Activated T-helper 2 cell treated with anti-CD3 and anti-CD28 coated beads, Interferon-gamma antibody, Interleukin-2, Interleukin-4, amounts not matched to agents 10 μg/mL and 5 μg/mL and 100 μg/mL, durations not matched to agents 14 hours and 24 hours and 36 hours (primary cell): ENCODE measurements at places on chromosomes 3 and 15.

DNA sequence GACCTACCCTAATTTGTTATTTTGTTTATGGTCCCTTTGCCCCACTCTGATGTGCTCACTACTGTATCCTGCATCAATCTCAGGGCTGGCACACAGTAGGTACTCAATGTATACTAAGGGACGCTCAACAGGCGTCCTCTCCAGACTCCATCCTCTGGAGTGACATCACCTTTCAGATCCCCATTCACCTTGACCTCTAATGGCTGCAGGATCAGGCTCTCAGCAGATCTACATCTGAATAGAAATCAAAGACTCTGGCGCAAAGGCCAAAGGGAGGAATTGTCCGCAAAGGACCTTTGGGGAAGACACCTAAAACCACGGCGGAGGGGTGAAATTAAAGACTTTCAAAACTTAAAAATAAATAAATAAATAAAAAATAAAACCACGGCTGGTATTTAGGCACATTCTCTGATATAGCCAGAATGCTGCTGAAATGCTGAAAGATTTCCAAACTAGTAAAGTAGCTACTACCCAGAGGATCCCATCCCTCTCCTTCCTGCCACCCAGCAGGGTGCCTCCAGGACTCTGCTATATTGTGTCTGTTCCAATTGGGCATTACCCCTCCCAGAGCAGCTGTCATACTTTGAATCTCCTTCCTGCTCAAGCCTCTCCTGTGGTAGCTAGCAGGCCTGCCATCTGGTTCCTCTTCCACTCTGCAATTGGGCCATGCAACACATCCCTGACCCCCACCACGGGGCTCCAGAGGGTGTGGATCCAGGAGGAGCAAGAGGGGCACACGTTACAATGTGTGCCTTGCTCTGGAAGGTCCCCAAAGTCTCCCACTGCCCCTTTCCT is 6.1 kb downstream of the SHF start:
- H3K4me1 ChIP-seq: peaks cover 27% of the 10 kb centered on the region
- H3K4me3 ChIP-seq: no peak overlapping the region
- H3K36me3 ChIP-seq: peaks cover 6% of the 10 kb centered on the region
- peaks cover under 1% of the 10 kb centered on the region for H3K27me3 ChIP-seq
- H3K27ac ChIP-seq: no peak overlapping the region

GRCh38 chr3:68874551-68875348 is 57.6 kb downstream of the TAFA4 start:
- DNase-seq: no peak
- no peaks in the 10 kb centered on the region for H3K36me3 ChIP-seq
- no peak overlapping the region for H3K4me3 ChIP-seq
- H3K27ac ChIP-seq: no peak overlapping the region

DNA sequence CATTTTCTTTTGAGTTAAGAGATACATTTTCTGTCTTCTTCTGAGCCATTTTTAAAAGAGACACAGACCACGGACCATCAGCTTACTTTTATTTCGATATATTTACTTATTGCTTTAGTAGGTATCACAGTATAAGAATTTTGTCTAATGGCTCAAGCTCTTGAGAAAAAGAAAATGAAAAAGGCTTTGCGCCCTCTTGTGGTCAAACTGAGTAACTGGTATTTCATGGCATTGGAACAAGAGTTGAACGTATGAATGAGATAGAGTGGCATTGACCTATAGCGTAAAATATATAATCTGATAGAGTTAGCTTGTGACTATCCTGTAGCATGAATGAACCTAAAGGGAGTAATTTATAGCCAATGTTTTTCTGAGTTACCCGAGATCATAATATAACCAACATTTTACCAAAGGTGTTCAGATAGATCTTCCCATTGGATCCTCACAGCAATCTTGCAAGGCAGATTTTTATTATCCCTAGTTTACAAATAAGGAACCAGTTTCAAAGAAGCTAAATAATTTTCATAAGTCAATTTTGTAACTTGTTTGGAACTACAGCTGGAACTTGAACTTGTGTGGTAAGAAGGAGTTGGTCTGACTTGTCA is 154.6 kb downstream of the POLR2M start:
- H3K27me3 ChIP-seq: peaks cover 46% of the 10 kb centered on the region
- DNase-seq: no peak
- no peak overlapping the region for H3K4me3 ChIP-seq
- H3K27ac ChIP-seq: no peak overlapping the region

GRCh38 chr3:136186846-136187245 is 9.3 kb downstream of the MSL2 start:
- H3K27ac ChIP-seq: no peak overlapping the region
- peaks cover 49% of the 10 kb centered on the region for H3K36me3 ChIP-seq
- no peak for DNase-seq
- no peak overlapping the region for H3K4me3 ChIP-seq

DNA sequence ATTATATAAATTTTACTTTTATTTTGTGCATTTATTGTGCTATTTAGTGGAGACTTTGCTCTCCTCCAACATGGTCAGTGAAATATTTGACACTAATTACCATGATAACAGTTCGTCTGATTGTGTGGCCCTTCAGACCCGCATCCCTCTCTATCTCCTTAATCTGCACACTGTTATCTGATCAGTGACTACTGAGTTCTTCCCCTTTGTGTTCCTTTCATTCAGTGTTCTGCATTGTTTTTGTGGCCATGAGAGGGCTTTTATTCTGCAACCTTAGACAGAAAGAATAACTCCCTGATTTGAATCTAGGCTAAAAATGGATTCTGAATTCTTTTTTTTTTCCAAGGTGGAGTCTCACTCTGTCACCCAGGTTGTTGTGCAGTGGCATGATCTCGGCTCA is 11.9 kb upstream of the FMN1 start:
- H3K27ac ChIP-seq: no peak overlapping the region
- no peak overlapping the region for H3K4me3 ChIP-seq
- no peaks in the 10 kb centered on the region for H3K36me3 ChIP-seq
- peaks cover 32% of the 10 kb centered on the region for H3K4me1 ChIP-seq

DNA sequence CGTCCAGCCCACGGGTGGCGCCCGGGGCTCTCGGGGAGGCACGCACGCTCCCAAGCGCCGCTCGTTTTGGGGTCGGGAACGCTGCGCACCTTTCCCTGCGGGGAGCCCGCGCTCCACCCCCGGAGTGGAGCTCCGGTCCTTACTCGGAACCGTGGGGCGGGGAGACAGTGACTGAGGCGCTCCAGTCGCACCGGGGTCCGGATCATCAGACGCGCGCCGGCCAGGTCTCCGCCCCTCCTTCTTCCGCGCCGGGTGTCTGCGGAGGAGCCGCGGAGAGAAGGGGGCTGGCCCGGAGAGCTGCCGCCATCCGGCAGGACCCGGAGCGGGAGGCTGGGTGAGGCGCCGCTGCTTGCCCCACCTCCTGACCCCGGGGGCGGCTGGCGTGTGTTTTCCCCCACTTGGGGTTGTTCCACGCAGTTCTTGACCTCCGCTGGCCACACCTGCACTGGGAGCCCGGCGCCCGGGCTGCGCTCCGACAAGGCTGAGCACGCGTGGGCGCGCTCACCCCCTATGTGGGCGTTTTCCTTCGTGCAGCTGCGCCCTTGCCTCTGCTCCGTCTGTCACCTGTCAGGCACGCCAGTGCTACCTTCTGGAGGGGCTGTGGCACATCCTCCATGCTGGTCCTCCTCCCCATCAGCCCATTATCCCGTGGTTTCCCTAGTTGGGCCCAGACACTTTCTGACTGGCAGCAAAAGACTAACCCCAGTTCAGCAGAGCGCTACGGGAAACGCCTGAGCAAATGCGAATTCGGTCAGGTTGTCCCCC is at the start of gene MCF2L2:
Gene MCF2L2 (minus strand): TSS at position 173 of the 765 bp plus-strand sequence. CDS start 642 bp downstream, outside the sequence.
- peaks cover 45% of the 10 kb centered on the region for H3K4me1 ChIP-seq
- H3K27ac ChIP-seq: peak within 1 kb of the TSS; percentile 81
- no peaks in the 10 kb centered on the region for H3K36me3 ChIP-seq
- DNase-seq: peak; percentile 80
- peaks cover 8% of the 10 kb centered on the region for H3K27me3 ChIP-seq

- H3K27me3 ChIP-seq: peaks cover 6% of the 10 kb centered on the region
- no peaks in the 10 kb centered on the region for H3K4me1 ChIP-seq
- DNase-seq: no peak
- no peak overlapping the region for H3K4me3 ChIP-seq
- no peak overlapping the region for H3K27ac ChIP-seq
- H3K36me3 ChIP-seq: no peaks in the 10 kb centered on the region
Measured at GRCh38 chr3:134008630-134009156, 21.0 kb downstream of the SLCO2A1 start.

DNA sequence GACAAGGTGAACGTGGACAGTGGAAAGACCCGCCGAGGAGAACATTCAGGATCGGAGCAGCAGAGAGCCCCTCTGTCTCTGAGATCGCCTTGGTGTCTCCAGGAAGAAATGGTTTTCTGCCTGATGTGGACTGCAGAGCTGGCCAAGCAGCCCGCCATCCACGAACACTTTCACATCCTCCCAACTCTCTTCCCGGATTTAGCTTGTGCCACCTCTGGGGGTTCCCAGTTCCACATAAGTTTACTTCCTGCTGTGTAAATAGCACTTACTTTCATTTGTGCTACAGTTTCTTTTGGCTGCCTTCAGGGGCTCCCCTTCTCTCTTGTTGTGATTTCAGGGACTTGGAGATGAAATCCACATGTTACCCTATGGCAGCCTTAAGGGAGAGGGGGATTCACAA is 48.4 kb downstream of the SEMA5B start:
- H3K4me3 ChIP-seq: no peak overlapping the region
- no peaks in the 10 kb centered on the region for H3K36me3 ChIP-seq
- H3K27me3 ChIP-seq: peaks cover 5% of the 10 kb centered on the region
- H3K4me1 ChIP-seq: peaks cover 21% of the 10 kb centered on the region
- DNase-seq: no peak

GRCh38 chr3:65173841-65174240 is 486.0 kb upstream of the ADAMTS9 start:
- H3K27ac ChIP-seq: no peak overlapping the region
- DNase-seq: no peak
- no peaks in the 10 kb centered on the region for H3K36me3 ChIP-seq
- H3K4me1 ChIP-seq: no peaks in the 10 kb centered on the region
- no peak overlapping the region for H3K4me3 ChIP-seq

DNA sequence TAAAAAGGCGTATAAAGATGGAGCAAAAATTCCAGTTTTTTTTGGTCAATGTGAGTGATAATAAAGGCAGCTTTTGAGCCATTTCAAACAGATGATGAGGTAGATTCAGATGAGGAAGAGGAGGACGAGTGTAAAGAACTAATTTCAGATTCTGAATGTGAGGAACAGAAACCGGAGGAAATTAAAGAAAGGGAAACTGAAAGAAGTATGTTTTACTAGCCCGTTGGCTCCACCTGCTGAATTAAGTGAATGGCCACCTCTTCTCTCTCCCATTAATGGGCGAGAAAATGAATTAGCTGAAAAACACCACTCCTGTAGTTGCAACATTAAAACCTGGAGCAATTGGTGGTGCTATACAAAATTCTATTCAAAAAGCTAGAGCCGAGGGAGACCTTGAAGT is 55.4 kb downstream of the CYP19A1 start:
- DNase-seq: no peak
- no peaks in the 10 kb centered on the region for H3K36me3 ChIP-seq
- H3K27me3 ChIP-seq: peaks cover 14% of the 10 kb centered on the region
- peak overlapping the region; percentile 9 for H3K27ac ChIP-seq
- peak overlapping the region; percentile 13 for H3K4me3 ChIP-seq

- no peaks in the 10 kb centered on the region for H3K27me3 ChIP-seq
- H3K4me3 ChIP-seq: no peak overlapping the region
- no peak for DNase-seq
- H3K27ac ChIP-seq: no peak overlapping the region
- H3K36me3 ChIP-seq: no peaks in the 10 kb centered on the region
- H3K4me1 ChIP-seq: no peaks in the 10 kb centered on the region
Measured at GRCh38 chr3:55061720-55062034, 133.8 kb upstream of the LRTM1 start.

- no peaks in the 10 kb centered on the region for H3K36me3 ChIP-seq
- H3K27ac ChIP-seq: no peak overlapping the region
- no peaks in the 10 kb centered on the region for H3K27me3 ChIP-seq
- H3K4me3 ChIP-seq: no peak overlapping the region
Measured at GRCh38 chr3:140207541-140207940, 272.6 kb downstream of the CLSTN2 start.

DNA sequence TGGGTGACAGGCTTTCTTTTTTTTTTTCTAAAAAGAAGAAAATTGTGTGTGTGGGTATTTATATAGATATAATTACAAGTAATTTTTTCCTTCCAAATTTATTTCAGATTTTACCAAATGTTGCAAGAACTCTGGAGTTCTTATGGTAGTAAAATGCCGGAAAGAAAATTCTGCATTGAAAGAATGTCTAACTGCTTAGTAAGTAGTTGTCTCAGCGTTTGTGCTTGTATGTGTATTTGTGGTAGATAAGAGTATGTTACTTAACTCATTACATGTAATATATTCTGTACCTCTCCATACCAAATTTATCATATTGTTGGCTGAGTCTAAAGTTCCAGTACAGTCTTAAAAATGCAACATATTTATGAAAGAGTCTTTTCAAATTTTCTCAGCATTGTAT is 32.3 kb upstream of the ZCWPW2 start:
- DNase-seq: no peak
- no peak overlapping the region for H3K27ac ChIP-seq
- H3K4me1 ChIP-seq: peaks cover 14% of the 10 kb centered on the region
- no peaks in the 10 kb centered on the region for H3K27me3 ChIP-seq
- H3K36me3 ChIP-seq: peaks cover 24% of the 10 kb centered on the region

- H3K4me3 ChIP-seq: peak within 1 kb of the TSS; percentile 95
- H3K36me3 ChIP-seq: peaks cover 78% of the 10 kb centered on the region
- peak within 1 kb of the TSS; percentile 92 for H3K27ac ChIP-seq
- DNase-seq: no peak
- peaks cover 58% of the 10 kb centered on the region for H3K4me1 ChIP-seq
- H3K27me3 ChIP-seq: no peaks in the 10 kb centered on the region
Measured at GRCh38 chr3:50617096-50617791, at the start of gene MAPKAPK3. TSS of gene MAPKAPK3 (plus strand) at chr3:50617151. CDS start at chr3:50617566, 415 bp downstream.

DNA sequence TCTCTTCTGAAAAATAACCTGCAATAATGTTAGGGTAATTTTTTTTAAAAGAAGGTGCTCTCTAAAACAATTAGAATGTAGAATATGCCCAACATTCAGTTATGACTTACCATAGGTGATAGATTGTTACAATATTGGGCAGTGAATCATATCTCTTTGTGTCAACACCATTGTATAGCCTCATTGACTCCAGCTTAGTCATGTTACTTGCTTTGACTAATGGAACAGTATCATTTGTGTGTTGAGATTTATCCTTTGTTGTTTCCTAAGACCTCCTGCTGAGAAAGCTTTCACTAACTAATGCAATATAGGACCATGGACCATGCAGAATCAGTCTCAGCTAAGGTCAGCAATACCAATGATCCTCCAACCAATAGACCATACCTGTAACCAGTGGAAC is 1106.4 kb downstream of the SI start:
- no peak overlapping the region for H3K4me3 ChIP-seq
- H3K27me3 ChIP-seq: no peaks in the 10 kb centered on the region
- H3K36me3 ChIP-seq: no peaks in the 10 kb centered on the region

DNA sequence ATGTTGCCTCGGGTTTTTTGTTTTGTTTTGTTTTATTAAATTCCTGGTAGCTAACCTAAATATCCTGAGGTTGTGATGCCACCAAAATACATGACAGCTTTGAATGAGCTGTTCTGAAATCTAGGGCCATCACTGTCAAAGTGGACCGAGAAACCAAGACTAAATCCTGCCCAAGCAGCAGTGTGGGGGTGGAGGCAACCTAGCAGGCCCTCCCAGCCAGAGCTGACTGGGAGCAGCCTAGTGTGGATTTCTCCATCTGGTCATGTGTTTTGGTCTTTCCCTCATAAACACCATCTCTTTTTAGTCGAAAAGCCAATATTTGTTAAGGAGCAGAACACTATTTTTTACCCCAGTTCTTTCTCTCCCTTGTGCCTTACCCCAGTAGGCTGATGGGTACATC is 52.2 kb downstream of the LARS2 start:
- DNase-seq: no peak
- no peak overlapping the region for H3K4me3 ChIP-seq
- H3K4me1 ChIP-seq: no peaks in the 10 kb centered on the region
- peaks cover 12% of the 10 kb centered on the region for H3K36me3 ChIP-seq
